ENCODE measurements at places on chromosomes 1 and 21.

DNA sequence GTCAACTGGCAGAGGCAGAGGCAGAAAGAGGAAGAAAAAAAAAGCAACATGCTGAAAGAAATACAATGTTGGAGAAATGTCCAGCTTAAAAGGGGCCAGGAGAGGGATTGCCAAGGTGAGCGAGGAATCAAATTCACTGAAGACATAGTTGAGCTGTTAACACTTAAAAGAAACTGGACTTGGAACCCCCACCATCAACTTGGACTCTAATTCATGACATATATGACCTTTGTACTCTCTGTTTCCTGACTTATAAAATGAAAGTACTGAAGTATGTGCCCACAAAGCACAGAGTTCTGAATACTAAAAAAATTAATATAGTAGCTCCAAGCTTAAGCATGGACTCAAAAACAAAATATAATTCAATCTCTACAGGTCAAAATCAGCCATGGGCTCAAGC lies 16.1 kb downstream of the PRR9 start:
- DNase-seq, result no peak

DNA sequence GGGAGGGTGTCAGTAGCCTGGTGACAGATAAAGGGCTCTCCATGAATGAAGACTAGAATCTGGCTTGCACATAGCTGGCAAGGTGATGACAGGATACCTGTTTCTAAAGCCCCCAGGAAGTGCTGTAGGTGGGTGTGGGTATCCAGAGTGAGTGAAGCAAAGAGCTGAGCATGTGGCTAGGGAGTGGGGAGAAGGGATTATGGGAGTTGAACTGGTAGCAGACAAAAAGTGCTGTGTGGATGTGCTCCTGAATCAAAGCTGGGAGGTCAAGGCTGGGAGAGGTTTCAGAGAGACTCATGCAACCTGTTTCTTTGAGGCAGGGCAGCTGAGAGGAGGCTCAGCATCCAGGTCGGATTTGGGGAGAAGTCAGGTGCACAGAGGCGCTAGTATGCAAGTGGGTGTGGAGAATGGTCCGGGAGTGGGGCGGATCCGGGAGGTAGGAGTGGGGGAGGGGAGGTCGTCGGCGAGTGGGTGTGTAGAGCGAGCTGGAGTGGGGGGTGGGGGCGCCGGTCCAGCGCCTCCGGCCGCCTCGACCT lies 600 bp downstream of the ASTN1 start:
- no peak for DNase-seq

GRCh38 chr1:231715816-231716722 lies 89.5 kb downstream of the DISC1 start:
- DNase-seq, result no peak

DNA sequence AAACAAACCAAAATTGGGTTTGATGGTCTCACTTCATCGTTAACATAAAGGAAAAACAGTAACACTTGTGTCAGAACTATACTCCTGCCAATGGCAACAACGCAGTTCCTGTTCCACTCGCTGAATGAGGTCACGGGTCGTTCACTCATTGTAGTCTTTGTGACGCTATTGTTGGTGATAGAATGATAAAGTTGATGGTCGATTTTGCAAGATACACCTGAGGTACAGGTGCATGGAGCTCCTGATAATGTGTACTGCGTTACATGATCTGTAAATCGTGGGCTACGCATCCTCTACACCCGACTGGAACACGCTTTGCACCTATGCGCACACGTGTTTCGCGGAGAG lies 391 bp upstream of the CENPS start:
- DNase-seq, result no peak

GRCh38 chr1:115278211-115278610 lies 59.8 kb downstream of the NGF start:
- no peak for DNase-seq

- DNase-seq, result no peak
Observed at GRCh38 chr1:29379443-29380073, 143.2 kb downstream of the PTPRU start.

DNA sequence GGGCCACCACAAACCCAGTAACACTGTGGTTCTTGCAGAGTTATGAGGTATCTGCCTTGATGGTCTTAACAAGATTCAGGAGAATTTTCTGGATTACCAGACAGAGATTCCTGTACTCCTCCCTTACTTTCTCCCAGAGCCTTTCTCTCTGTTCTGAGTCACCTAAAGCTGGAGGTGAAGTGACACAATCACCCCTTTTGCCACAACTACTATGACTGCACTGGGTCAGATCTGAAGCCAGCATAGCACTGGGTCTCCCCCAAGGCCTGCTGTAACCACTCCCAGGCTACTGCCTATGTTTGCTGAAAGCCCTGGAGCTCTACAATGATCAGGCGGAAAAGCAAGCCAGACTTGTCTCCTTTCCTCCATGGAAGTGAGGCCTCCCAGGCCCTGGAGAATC lies 156.7 kb upstream of the NEGR1 start:
- DNase-seq, result no peak

- no peak for DNase-seq
Observed at GRCh38 chr21:32476661-32477423, 64.3 kb downstream of the EVA1C start.

GRCh38 chr1:167663002-167663772 lies 33.2 kb downstream of the RCSD1 start:
- DNase-seq, result no peak

GRCh38 chr1:153246018-153246417 lies 13.5 kb upstream of the LORICRIN start:
- no peak for DNase-seq

DNA sequence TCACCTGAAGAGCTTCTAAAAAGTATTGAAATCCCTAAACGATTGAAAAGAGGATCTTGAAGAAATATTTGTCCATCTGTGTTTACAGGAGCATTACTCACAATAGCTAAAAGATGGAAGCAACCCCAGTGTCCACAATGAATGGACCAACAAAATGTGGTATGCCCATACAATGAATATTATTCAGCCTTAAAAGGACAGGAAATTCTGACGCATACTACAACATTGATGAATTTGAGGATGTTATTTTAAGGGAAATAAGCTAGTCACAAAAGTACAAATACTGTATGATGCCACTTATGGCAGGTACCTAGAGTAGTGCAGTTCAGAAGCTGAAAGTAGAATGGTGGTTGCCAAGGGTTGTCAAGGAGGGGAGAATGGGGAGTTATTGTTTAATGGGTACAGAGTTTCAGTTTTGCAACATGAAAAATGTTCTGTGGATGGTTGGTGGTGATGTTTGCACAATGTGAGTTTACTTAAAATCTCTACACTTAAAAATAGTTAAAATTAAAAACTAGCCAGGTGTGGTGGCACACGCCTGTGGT lies 37.1 kb upstream of the GADD45A start:
- DNase-seq, result no peak

GRCh38 chr1:198449727-198450433 lies 90.6 kb downstream of the ATP6V1G3 start:
- no peak for DNase-seq

DNA sequence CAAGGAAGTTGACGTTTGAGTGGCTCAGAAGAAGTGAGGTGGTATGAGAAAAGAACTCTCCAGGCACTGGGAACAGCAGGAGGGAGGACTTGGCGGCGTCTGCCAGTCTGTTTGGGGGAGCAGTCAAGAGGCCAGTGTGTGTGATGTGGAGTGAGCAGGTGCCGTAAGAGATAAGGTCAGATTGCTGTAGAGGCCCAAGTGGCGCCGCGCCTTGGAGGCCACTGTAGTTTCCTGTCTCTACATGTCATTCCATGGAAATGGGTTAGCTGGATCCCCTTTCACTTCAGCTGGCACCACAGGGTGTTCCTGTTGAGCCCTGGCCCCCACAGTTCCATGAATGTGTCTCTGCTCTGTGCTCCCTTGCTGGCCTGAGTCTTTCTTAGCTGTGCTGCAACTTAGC lies 35.5 kb upstream of the PTPRF start:
- DNase-seq, result no peak

- no peak for DNase-seq
Observed at GRCh38 chr1:211526101-211526500, 34.1 kb upstream of the RD3 start.

DNA sequence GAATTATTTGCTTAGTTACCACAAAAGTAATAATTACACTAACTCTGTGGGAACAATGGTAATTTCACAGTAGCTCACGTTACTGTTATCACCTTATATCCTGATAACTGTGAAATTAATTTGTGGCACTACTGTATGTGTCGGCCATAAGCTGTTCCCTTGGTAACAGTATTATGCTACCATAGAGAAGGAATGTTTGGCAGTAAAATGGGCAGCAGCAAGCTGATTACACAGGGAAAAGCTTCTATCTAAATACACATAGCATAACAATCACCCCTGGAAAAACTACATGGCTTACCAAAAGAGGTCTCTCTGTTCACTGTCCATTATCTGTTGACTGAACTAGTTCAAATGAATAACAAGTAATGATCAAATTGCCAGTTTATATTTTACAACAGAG lies 124.1 kb downstream of the DPYD start:
- DNase-seq, result no peak

Data from HuH-7.5 (cell line).